ENCODE measurements at places on chromosomes 11 and 22.

DNA sequence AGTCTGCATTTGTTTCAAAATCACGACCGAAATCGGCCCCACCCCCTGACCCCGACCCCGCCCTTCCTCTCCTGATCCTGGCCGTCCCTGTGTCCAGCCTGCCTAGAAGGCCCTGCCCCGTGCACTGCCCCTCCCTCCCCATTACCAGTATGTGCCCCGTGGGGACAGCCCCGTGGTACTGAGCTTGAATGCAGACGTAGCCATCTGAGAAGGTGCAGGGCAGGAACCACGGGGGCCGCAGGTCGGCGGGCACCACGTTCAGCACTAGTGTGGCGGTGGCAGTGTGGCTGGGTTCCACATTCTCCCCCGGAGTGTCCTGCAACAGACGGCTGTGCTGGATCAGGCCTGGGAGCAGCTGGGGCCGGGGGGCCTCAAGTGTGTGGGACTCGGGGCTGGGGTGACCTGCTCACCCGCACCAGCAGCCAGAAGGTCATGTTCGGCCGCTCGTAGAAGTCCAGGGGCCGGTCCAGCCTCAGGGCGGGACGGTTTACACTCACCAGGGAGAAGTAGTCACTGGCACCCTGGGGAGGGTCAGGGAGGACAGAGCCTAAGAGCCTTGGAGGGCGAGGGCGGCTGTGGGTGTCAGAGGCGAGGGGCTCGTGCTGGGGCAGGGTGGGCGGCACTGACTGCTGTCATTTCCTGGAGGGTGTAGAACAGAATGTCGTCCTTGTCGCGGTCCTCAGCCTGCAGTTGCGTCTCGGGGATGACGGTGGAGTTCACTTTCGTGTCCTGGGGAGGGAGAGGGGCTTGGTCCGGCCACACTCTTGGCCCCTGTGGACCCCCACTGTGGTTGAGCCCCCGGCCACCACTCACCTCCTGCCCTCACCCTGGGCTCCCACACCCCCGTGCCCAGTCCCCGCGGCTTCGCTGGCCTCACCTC lies 3.6 kb downstream of the CDHR5 start:
- DNase-seq, result no peak

DNA sequence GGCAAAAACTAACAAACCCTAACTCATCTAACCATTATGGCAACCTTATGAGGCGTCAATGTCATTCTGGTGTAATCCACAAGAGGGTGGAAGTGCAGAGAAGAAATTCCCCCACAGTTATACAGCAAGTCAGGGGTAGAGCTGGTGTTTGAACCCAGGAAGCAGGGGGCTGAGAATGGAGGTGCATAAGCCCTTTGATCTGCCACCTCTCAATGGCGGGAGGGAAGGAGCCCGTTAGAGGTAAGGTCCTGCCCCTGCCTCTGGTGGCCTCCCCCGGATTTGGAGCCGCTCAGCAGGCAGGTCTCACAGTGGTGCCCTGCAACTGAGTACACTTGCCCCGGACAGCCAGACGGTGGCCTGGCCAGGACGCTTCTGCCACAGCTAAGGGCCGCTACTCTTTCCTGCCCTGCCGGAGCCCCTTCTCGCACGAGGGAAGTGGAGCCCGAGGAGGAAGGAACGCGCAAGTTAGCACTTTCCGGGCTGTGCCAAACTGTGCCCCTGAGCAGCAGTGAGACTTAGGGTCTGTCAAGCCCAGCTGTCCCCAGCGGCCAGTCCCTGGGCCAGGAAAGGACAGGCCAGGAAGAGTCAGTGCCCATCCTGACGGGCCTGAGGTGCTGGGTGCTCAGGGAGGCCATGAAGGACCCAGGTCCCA lies 1.1 kb downstream of the FXYD2 start:
- peak; percentile 35 for DNase-seq

DNA sequence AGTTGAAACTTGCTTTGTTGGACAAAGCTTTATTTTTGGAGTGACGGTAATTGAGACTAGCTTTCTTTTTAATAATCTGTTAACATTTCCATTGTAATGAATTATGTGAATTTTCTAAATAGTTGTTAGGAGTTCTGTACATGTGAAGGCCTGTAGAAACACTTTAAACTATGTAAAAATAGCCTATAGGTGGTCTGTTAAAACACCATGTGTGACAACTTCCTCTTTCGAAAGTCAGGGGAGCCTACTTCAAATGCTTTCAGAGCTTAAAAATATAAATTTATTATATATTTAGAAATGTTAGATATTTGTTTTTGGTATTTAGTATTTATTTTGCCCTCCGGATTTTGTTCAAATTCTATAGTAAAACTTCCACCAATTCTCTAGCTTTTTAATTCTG lies 28.7 kb downstream of the DDIAS start:
- no peak for DNase-seq

GRCh38 chr22:23115369-23115768 lies 26.4 kb downstream of the RSPH14 start:
- DNase-seq, result peak; percentile 14

DNA sequence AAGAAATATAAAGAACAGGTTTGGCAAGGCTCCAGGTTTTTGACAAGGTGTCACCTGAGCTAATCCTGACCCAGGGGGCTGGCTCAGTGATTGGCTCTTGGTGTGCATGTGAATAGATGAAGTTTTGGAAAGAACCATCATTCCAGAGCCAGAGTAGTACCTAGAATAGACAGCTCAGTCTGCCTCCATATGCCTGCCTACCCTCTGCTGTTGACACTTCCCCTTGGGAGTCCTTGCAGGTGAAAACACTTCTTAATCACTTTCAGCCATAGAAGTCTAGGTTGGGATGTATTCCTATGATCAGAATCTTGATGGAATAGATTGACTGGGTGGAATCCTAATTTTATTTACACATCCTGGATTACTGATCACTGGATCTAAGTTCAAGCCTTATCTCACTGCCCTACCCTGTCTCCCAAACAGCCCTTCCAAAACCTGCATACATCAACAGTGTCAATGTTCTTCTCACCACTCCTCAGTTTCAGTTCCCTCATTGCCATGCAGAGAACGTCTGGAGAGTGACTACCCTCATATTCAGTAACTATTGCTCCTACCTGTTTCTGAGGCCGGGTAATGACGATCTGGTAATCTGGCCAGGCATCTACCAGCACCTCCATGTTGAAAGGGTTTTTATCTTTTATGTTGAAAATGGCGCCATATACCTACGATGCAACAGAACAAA lies 6.7 kb downstream of the GLYATL2 start:
- DNase-seq, result no peak

DNA sequence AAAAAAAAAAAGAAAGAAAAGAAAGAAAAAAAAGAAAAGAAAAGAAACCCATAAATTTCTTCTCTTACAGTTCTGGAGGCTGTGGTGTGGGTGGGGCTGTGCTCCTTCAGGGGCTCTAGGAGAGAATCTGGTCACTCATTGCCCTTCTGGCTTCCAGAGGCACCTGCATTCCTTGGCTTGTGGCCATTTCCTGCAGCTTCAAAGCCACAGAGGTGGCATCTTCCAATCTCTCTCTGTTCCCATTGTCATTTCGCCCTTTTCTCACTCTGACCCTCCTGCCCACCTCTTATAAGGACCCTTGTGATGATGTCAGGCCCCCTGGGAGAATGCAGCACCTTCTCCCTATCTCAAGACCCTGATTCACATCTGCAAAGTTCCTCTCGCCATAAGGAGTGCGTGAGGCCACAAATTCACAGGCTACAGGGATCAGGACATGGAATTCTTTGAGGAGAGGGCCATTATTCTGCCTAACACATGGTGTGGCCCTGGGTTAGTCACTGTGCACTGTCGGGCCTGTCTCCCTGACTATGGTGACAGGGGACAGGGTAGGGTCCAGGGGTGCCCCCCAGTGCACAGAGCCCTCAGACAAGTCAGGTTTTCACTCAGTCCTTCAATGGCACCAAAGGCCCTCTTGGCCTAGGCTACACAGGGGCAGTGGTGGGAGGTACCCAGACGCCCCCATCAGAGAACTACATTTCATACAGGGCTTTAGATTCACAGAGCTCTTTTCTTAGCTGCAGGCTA lies 38.6 kb upstream of the PRR5 start:
- no peak for DNase-seq

- DNase-seq, result no peak
Measured at GRCh38 chr22:37343863-37344734, 61.8 kb downstream of the CYTH4 start.

GRCh38 chr11:73365352-73366264 lies 10.6 kb upstream of the RELT start:
- no peak for DNase-seq

DNA sequence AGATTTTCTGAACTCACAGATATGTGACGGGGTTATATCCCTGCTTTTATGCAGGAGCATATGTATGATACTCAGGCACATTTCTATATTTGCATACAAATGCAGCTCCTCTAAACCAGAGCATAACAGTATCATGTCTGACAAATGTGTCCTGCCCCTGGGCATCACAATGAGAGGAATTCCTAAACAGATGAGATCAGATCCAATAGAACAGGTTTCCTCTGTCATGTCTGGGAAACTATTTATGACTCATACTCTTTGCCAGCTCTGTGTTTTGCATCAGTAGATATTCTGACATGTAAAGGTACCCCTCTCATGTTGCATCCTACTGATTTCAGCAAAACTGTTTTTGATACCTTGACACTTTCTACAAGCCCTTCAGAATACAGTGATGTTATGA lies 29.4 kb downstream of the SYT9 start:
- DNase-seq, result no peak

GRCh38 chr11:115872416-115872815 lies 368.2 kb upstream of the CADM1 start:
- DNase-seq, result no peak

GRCh38 chr11:11782532-11783110 lies 59.2 kb upstream of the USP47 start:
- no peak for DNase-seq

All from CD4-positive, alpha-beta memory T cell (primary cell).